Stimulated activated CD4-positive, alpha-beta T cell treated with anti-CD3 and anti-CD28 coated beads, Interleukin-4, amount 100 ng/mL, for 48 hours (primary cell): ENCODE measurements at places on chromosomes 2 and 18.

- DNase-seq, result no peak
Observed at GRCh38 chr2:176193048-176193447, 4.6 kb downstream of the HOXD1 start.

DNA sequence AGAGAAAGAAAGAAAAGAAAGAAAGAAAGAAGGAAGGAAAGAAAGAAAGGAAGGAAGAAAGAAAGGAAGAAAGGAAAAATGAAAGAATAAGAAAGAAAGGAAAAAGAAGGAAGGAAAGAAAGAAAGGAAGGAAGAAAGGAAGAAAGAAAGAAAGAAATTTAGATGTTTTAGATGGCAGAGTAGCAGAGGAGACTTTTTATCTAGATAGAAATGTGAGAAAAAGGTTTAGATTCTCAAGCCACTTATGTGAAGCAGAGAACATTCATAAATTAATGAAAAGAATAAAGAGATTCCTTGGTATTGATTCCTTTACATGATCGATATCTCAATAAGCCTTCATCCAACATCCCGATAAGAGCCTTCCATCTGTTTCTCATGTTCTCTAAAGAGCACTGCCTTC, 513.5 kb downstream of the CNTNAP5 start:
- no peak for DNase-seq

DNA sequence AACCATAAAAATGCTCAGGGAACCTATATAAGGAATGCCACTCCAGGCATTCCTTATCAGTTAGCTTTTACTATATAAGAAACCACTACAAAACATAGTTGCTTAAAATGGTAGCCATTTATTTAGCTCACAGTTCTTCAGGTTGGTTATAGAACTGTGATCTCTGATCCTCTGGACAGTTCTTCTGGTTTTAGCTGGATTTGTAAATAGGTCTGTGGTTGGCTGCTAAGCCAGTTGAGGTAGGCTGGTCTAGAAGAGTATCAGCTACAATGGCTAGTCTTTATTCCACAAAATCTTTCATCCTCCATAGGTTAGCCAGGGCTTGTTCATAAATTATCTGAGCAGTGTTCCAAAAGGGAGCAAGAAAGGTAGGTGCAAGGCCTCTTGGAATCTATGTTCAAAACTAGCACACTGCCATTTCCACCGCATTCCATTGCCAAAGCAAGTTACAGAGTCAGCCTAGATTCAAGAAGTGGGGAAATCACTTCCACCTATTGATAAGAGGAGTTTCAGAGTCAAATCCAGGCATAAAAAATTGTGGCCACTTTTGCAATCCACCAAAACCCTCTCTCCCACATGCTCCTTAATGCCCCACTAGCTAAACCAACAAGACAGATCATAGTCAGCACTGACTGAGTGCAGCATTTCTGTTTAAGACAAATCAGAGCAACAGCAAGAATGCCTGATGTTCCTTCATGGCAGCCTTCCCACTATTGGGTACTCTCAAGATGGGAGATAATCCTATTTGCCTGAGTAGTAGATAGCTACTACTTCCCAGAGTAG, 146.4 kb downstream of the IRS1 start:
- DNase-seq, result no peak

DNA sequence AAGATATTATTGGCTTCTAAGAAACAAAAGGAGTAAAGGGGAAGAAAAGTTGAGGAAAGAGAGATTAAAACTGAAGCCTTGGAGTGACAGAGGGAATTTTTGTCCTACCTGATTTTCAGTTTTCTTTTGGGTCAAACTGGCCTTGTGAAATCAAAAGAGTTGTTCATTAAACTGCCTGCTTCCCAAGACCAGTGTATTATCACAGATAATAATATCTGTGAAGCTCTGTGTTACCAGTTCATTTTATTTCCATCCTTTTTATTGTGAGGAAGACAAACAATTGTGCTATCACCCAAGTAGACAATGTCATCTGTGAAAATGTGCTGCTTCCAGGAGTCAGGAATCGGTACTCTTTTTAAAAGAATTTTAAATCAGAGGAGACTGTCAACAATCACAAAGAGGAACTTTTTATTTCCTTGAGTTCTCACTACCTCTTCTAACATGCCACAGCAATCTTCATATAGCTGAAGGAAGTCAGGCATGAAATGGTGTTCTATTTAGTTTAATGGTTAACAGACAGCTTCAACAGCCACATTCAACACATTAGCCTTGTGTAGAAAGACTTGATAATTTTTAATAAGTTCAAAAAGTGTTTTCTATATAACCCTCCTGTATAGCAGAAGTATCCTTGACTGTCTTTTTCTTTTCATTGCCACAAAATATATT, 554.8 kb downstream of the PIK3C3 start:
- DNase-seq, result no peak

DNA sequence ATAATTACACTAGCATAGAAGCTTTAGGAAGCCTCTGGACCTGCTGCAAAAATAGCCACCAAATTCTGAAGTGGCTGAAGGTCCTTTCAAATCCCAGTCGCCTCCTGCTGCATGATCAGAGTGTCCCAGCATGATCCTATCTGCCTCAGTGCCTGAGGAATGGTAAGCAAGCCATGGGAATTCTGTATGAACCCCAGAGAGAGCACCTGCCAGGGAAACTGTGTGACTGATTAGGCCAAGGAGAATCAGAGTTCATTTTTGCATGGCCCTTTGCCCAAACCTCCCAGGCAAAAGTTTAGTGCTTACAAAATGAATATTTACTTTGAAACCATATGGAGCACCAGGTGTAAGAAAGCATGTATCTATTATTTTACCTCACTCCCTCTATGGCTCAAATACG, 221.4 kb downstream of the ARL4C start:
- no peak for DNase-seq

DNA sequence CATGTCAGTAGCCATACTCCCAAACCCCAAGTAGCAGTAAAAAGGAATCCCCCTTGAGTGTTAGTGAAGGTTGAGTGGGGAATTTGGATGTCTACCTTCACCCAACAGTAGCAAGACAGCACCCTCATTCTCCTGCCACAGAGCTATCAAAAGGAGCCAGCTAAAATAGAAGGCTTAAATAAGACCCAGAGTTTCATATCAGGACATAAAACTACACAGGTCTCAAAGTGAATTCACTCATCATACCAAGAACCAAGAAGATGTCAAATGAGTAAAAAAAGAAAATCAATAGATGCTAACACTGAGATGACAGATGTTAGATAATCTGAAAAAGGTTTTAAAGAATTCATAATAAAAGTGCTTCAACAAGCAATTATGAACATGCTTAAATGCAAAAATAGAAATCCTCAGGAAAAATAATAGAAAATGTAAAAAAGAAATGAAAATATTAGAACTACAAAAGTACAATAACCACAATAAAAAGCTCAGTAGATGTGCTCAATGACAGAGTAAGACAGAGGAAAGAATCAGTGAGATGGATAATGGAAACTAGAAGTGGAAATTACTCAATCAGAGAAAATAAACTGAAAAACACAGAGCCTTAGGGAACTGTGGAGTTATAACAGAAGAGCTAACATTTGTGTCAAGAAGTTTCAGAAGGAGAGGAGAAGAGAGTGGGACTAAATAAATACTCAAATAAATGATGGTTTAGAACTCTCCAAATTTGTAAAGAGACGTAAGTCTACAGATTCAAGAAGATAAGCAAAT, 90.5 kb downstream of the EDAR start:
- DNase-seq, result no peak
